ENCODE measurements at places on chromosomes 1 and 21.

DNA sequence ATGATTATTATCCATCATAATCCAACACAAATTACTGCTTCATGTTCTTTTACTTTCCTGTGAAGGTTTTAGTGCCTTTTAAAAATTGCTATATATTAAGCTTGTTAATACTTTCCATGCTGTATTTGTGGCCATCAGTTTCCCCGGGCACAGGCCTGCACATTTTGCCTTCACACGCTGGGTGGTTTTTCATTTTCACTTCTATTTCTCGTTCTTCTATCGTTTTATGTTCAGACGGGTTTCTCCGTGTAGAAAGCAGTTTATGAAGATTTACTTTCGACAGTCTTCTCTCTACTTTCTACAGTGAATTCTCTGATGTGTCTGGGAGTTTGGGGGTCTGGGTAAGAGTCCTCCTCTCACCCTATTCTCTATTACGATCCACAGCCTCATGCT is 9.5 kb downstream of the RUNX3 start:
- no peak for DNase-seq

- peak; percentile 36 for DNase-seq
Measured at GRCh38 chr1:153728305-153729066, 636 bp downstream of the INTS3 start.

DNA sequence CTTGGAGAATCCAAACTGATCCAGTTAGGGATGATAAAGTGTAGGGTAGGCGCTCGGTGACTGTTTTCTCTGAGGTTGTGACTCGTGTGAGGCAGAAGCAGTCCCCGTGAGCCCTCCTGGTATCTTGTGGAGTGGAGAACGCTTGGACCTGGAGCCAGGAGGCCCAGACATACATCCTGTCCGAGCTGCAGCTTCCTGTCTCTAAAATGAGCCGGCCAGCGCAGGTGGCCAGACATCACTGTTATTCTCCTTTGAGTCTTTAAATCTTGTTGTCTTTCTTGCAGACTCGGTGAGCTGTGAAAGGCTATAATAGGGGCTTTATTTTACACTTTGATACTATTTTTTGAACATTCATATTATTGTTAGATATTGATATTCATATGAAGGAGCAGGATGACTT is 12.3 kb downstream of the PCSK9 start:
- DNase-seq: no peak

DNA sequence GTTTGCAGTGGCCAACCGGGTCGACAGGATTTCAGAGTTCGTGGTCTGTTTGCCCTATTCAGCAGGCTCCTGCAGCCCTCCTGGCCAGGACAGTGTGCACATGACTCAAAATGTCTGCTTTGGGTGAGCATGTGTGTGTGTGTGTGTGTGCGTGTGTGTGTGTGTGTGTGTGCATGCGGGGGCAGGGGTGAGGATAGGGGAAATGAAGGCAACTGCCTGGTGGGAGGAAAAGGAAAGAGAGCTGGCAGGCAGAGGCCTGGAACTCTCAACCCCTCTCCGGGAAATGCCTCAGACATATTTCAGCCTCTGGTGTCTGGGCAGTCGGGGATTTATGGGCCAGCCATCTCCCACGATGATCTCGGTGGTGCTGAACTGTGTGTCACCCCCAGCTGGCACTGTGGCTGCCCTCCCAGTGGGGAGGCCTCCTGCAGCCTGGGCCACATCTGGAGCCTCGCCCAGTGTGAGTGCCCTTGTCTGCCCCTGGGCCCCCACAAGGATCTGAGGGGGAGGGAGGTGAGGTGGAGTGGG is 15.2 kb downstream of the CDCP2 start:
- peak; percentile 83 for DNase-seq

DNA sequence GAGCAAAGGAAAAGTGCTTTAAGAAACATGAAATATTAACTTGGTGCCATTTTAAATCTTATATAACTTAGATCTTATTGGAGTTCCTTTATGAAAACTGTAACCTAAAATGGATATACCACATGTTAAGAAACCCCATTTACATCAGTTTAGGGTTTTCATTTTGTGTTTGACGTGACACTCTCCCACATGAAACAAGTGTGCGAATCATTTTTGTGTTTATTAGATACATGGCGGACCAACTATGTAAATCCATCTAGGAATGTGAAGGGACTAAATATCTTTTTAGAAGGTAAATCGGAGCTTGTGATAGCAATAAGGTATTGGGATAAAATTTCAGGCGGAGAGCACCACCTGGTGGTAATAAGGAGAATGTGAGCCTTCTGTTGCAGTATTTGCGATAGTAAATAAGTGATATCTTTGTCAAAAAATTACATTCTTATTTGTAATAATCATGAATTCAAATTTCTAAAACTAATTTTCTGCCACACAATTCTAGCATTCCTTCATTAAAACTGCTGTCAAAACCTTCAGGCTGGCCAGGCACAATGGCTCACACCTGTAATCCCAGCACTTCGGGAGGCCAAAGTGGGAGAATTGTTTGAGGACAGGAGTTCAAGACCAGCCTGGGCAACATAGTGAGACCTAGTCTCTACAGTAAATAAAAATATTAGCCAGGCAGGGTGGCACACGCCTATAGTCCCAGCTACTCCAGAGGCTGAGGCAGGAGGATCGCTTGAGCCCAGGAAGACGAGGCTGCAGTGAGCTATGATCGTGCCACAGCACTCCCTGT is 31.3 kb downstream of the SMAP2 start:
- DNase-seq: peak; percentile 71

Data from astrocyte of the spinal cord (primary cell).